ENCODE measurements at places on chromosomes 3 and 15.

- no peak for DNase-seq
Measured at GRCh38 chr3:47273564-47273963, 9.0 kb downstream of the KIF9 start.

- no peak for DNase-seq
Measured at GRCh38 chr3:157533298-157534070, 30.3 kb upstream of the VEPH1 start.

GRCh38 chr15:42504631-42505030 lies 9.2 kb downstream of the SNAP23 start:
- no peak for DNase-seq

- no peak for DNase-seq
Measured at GRCh38 chr3:37024092-37024491, 30.8 kb downstream of the MLH1 start.

GRCh38 chr3:193704431-193704830 lies 111.4 kb downstream of the OPA1 start:
- DNase-seq, result no peak

DNA sequence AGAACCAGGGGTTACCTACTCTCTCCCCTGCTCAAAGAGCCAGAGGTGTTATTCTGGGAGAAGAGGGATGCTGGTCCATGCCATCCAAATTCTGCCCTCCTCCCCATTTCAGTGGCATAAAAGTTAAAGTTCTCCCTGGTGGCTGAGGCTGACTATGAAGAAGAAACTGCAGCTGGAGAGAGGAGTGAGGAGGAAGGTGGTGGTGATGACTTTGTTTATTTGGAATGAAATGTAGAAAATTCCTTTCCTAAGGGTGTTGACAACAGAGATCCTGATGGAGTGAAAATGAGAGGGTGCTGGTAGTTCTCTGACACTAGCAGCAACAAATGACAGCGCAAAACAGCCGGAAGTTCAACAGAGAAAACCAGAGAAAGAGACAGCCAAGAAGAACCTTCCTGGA lies 100.4 kb downstream of the PCCB start:
- DNase-seq, result no peak

DNA sequence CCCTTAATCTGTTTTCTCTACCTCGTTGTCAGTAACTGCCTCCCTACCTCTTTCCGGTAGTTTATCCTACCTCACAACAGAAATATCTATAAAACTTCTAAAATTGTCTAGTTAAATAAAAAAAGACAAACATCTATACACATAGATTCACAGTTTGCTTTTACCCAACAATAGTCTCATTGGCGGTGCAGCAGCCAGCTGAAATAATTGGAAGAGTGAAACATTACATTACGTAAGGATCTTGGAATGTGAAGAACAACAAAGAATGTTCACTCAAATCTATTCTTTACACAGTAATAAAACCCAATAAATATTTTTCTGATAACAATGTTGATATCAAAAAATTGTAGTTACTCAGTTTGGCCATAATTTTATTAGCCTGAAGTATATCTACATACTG lies 115.5 kb upstream of the ARPP21 start:
- DNase-seq, result no peak

DNA sequence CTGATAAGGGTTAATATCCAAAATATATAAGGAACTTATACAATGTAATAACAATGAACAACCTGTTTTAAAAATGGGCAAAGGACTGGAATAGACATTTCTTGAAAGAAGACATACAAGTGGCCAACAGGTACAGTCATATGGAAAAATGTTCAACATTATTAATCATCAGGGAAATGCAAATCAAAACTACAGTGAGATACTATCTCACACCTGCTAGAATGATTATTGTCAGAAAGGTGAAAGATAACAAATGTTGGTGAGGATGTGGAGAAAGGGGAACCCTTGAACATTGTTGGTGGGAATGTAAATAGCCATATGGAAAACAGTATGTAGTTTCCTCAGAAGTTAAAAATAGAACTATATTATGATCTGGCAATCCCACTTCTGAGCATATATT lies 20.4 kb downstream of the GOLM2 start:
- DNase-seq, result no peak

- DNase-seq, result no peak
Measured at GRCh38 chr3:9183811-9184460, 65.5 kb downstream of the SRGAP3 start.

DNA sequence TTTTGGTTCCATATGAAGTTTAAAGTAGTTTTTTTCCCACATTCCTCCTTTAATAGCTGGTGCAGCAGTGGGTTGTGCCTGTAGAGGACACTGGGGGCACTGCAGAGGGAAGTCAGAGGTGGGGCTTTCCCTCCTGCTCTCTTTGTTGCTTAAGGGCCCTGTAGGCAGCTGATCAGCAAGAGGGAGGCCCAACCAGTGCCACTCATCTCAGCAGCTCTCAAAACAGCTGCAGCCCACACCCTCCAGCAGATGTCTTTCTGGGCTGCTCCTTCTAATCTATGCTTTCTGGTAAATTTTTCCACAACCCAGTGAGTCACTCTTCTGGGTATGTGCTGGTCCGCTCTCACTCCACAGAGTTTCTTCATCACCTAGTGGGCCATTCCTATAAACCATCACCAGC lies 263.8 kb downstream of the FEZF2 start:
- DNase-seq, result no peak

- DNase-seq, result no peak
Measured at GRCh38 chr3:196695849-196696226, 16.2 kb downstream of the CEP19 start.
